ENCODE measurements at places on chromosomes 7 and 10.

DNA sequence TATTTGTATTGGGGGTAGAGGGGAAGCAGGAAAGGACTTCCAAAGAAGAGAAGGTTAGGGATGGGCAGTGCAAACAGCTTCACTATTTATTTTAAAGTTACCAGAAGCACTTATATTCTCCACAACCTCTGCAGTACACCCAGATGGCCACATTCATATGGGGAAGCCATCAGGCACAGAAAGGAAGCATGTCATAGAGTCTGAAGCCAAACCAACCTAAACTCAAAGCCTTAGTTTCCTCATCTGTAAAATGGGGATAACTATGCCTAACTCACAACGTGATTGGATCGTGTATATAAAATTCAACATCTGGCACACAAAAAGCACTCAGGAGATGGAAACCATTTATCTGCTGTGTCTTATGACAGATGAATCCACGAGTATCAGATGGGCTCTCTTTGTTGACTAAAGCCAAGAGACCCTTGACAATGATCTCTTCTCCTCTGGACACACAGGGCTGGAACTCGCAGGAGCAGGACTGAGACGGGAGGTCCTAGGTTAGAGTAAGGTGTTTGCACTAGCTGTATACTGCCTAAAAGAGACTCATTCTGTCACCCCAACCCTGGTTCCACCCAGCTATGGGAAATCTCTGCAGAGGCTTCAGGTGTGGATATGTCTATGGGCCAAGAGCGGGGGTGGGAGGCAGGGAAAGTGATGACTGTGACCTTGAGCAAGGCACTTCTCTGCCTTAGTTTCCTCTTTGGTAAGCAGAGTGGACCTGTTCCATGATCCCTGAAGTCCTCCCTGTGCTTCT lies 1.8 kb downstream of the KIAA1549 start:
- DNase-seq = no peak

DNA sequence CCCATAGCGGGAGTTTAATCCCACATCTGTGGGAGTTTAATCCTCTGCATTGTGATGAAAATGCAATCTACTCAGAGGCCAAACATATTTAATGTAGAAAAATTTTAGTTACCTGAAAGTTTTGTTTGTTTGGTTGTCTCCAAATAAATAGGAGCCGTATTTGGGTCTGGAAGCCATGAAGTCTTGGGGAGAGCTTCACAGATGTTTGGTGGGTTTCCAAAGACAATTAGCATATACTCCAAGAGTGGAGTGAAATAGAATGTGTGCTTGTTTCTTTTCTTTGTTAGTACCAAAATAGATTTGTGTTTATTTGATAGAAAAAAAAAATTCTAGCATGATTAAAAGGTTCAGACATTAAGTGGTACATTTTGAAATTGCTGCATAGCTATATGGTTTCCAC lies 50.9 kb downstream of the ANK3 start:
- no peak for DNase-seq

GRCh38 chr7:128376077-128376476 lies 14.6 kb upstream of the PRRT4 start:
- no peak for DNase-seq

DNA sequence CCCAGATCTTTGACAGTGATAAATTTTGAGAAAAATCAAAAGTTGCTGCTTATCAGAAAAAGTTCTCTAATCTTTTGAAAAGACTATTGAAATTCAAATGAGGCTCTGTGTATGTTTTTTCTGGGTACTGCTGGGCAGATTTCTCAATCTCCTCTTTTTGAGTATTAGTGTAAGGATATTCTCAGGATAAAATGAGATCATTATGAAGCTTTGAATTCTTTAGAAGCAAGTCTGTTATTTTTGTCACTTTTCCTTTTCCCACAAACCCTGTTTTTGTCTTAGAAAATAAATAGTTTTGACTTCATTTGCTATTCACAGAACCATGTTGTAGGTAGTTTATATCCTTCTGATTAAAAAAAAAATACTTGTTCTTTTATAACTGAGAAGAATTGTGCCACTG lies 7.9 kb downstream of the STAM start:
- DNase-seq = no peak

- no peak for DNase-seq
Observed at GRCh38 chr7:92847305-92847704, 10.9 kb upstream of the CDK6 start.

GRCh38 chr7:36440880-36441279 lies 51.2 kb downstream of the ANLN start:
- no peak for DNase-seq

- DNase-seq = no peak
Observed at GRCh38 chr7:82674268-82674667, 230.7 kb upstream of the CACNA2D1 start.

DNA sequence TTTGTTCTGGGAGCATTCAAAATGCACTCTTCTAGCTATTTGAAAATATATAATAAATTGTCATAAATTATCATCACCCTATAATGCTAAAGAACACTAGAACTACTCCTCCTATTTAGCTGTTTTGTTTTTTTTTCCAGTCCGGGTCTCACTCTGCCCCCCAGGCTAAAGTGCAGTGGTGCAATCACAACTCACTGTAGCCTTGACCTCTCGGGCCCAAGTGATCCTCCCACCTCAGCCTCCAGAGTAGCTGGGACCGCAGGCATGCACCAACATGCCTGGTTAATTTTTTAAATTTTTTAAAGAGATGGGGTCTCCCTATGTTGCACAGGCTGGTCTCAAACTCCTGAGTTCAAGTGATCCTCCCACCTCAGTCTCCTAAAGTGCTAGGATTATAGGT lies 41.1 kb upstream of the MTPAP start:
- no peak for DNase-seq

DNA sequence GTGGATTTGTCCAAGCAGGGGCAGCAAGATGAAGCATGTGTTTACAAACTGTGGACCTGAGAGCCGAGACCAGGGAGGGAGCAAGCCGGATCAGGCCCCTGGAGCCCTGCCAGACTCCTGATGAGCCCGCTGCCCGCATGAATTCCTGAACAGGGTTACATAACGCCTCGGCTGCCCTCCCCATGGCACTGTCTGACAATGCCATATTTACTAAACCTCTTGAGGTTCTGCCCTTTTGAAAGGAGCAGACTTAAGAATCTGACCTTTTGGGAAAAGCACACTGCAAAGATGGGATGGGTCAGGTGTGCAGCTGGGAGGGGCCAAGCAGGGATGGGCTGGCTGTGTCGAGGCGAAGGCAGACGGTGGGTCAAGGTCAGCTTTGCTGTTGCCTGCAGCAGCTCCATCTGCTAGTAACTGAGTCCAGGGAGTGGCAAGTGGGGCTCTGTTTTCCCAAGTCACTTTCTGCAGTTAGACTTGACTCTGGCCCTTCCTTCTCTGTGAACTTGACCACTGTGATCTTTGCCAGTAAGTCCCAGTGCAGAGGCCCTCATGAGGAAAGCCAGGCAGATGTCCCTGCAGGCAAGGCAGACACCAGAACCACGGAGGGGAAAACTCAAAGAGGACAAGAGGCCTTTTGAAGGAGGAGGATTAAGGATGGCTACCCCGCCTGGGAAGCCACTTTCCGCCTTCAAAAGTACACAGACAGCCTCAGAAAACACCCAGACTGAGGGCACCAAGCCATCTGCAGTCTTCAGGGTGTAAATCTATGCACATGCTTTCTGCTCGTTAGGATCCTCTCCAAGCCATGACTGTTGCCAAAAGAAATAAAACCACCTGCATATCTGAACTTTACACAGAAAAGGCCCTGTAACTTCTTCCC lies 175.8 kb downstream of the TNS3 start:
- no peak for DNase-seq

DNA sequence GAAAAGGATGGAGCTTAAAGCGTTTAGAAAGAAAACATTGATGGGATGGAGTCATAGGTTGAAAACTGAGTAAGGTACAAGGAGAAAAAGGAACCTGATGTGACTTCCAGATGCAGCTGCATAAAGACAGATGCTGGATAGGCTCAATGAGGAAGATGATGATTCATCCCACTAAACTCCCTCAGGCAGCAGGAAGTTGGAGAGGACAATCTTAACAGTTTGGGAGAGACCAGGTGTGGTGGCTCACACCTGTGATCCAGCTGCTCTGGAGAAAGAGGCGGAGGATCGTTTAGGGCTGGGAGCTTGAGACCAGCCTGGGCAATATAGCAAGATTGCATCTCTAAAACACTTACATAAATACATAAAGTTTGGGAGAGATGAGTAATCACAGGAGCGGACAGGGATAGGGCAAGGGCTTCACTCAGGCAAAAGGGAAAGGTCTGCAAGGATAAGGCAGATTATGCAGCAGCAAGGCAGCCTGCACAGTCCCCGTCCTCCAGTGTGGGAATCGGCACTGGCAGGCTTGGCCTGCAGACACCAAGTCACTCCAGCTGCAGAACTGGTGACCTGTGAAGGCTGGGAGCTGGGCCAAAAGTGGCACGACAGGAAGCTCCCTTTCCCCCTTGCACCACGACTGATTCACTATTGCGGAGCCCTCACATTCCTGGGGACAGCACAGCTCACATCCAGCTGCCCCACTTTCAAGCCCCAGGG lies 438.5 kb downstream of the GRID1 start:
- DNase-seq = no peak

GRCh38 chr10:49396666-49396999 lies 744 bp upstream of the DRGX start:
- DNase-seq = no peak

- DNase-seq = no peak
Observed at GRCh38 chr10:43879162-43879561, 230.5 kb upstream of the ZNF32 start.

- no peak for DNase-seq
Observed at GRCh38 chr7:48309720-48310119, 138.5 kb downstream of the ABCA13 start.

GRCh38 chr7:42392826-42393225 lies 155.8 kb upstream of the GLI3 start:
- DNase-seq = no peak

DNA sequence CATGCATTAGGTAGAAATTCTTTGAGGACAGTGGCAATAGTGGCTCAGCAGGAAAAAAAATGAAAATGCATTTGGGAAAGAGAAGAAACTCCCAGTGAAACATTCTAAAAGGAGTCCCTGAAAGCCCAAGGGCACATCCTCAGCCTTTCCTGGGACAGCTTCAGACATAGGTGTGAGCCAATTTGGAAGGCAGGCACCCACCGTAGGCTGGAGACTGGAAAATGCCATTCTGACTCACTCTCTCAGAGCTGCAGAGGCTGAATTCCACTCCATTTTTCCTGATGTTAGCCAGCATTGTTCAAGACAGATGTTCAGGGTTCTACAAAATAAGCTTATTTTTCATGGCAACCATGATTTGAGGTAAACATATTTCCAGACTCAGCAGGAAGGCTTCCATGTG lies 379.0 kb upstream of the FZD8 start:
- DNase-seq = no peak

- DNase-seq = no peak
Observed at GRCh38 chr10:38070501-38070900, 23.6 kb upstream of the ZNF37A start.

DNA sequence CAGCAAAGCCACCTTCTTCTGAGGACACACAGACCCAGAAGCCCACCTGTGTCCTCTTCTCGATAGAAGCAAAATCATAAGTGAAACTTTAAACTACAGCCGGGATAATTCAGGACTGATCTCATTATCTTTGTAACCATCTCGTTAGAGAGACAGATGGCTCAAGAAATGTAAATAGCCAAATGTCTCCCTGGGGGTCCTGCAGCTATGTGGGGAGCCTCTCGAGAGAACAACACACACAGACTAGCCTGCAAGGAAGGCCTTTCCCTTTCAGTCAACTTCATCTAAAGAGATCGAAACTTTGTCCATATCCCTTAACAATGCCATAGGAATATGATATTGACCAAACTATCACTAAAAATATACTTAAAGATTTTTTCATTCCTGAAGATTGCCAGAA lies 93.5 kb downstream of the VWC2 start:
- no peak for DNase-seq

- DNase-seq = no peak
Observed at GRCh38 chr10:80407812-80408241, 524 bp upstream of the PRXL2A start.

- DNase-seq = no peak
Observed at GRCh38 chr7:149498811-149499210, 1.2 kb upstream of the ZNF746 start.

DNA sequence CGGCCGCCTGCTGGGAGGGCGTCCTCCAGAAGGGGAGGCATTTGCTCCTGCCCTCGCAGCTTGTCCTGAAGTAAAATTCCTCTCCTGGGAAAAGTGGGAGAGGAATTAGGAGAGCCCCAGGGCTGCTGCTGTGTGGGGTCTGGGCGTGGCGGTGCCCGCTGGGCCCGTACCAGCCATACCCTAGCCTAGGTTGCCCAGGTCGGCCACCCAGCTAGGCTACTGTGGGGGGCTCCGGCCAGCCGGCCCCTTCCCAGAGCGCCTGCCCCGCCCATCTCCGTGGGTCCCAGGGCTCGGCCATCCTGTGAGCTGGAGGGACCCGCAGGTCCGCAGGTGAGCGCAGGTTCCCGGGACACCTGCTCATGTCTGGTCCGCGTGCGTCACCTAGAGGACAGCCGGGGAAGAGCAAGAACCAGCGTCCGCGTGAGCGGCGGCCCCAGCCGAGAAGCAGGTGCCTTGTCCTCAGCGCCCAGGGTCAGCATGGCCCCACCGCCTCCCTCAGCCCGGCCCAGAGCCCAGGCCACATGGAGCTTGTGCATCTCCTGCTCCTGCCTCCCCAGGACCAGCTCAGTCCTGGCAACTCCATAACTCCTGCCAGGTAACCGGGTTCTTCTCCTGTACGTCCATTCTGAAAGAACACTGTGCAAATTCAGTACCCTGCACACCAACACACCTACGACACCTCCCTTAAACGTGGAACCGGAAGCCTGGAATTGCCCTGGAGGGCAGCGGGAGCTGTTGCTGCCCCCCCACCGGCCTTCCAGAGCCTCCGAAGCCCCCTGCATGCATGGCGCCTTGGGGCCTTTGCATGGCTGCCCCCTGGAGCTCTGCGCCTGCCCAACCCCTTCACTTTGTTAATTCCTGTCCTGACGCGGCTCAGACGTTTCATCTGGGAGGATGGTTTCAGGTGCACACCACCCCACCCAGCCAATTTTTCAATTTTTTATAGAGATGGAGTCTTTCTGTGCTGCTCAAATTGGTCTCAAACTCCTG lies 22.8 kb upstream of the FOXL3 start:
- no peak for DNase-seq

DNA sequence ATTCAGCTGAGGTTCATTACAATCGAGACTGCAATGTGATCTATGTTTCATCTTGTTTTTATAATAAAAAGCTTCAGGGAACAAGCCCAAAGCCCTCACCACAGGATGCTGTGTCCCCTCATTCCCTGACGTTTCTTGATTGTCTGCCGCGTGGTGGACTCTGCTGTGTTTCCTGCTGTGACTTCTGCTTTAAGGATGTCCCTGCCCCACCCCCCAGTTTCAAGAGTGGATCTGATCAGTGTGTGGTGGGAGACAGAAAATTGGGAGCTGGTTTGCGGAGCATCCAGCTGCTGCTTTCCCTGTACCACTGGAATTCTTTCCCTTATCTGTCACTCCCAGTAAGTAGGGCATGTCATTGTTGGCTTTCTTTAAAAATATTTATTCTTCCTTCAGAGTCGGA lies 86.2 kb downstream of the CREM start:
- DNase-seq = no peak

- DNase-seq = no peak
Observed at GRCh38 chr10:34523017-34523767, 291.9 kb downstream of the PARD3 start.

- no peak for DNase-seq
Observed at GRCh38 chr10:82438277-82438676, 563.3 kb downstream of the NRG3 start.
